ENCODE measurements at places on chromosomes 12 and 14.
A peak's percentile ranks its signal among the peaks of the same experiment; 100 is the strongest.

GRCh38 chr12:97609957-97610356 is 147.4 kb downstream of the RMST start:
- no peak for DNase-seq

GRCh38 chr12:103505371-103506236 is 9.8 kb upstream of the C12orf42 start:
- no peak for DNase-seq

DNA sequence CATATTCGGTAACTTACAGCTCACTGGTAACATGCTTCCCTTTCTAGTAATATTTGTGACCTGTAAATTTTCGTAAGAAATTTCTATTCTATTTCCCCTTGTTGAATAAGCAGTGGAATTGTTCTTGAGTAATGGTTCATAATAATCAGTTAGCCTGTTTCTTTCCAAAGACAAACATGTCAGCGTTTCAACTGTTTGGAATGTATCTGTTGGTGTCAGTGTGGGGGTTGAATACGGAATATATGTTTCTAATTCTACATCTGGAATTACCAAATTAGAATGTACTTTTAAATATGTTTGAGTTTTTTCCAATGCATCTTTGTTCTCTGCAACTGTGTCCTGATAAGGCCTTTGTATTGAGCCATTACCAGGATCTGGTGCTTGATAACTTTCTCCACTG is 2.0 kb downstream of the BBS10 start:
- no peak for DNase-seq

DNA sequence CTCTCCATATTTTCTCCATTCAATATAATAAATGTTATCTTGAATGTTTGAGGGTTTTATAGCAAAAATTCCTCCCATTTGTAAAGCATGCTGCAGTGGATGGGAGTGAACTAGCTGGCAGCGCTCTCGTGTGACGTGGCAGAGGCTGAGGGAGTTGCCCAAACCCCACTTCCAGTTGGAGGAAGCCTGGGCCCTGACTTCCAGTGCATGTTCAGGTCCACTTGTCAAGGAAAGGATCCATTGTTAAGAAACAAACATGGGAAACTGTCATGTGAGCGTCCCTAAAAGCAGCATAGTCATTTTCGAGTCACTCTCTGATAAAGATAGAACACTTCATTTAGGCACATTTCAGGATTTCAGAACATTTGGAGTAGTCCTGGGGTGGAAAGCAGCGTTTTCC is 116.6 kb downstream of the SLC25A47 start:
- no peak for DNase-seq

DNA sequence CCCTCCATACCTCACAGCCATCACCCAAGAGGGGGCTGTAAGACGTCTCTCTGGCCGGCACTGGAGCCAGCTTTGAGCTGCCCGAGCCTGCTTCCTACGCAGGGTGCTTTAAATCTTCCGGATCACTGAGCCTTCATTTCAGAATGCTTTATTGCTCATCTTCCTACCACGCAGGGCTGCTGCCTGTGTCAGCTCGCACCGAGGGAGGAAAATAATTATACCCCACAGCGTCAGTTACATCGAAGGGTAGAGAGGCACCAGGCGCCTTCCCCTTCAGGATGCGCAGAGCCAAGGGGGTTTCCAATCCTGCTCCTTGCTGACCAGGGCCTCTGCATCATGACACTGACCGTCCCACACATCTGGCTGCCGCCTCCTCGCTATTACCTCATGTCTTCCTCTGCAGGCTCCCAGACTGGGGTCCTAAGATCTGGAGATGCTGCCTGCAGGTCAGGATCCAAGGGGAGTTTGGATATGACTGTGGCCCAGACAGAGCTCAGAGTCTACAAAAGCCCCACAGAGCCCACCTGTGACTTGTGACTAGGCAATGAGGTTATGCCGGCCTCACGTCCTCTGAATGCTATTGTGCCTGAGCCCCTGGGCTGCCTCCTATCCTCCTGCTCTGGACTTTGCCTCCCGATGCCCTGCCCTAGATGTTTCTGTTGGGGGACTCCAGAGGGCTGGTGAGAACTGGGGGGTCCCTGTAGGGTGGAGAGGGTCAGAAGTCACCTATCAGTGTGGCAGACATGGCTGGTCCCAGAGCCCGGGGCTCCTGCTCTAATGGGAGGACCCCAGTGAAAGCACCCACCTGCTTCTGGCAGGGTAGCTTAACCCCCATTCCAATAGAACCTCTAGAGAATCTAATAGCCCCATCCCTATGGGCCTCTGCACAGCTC is 220.3 kb upstream of the RTL1 start:
- DNase-seq = peak; percentile 9

DNA sequence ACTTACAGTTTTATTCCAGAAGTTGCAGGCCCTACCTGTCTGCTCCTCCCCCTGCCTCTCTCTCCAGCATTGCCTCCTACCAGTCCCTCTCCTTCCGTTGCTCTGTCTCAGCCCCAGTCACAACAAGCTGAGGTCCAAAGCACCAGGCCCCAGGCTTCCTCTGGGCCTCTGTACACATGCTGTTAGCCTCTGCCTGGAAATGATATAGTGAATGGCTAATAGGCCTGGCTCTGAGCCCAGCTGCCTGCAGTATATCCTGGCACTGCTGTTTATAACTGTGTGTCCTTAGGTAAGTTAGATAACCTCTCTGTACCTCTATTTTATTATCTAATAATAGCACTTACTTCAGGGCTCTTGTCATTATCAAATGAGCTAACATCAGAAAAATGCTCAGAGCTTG is 114.9 kb upstream of the PWP1 start:
- DNase-seq = no peak

DNA sequence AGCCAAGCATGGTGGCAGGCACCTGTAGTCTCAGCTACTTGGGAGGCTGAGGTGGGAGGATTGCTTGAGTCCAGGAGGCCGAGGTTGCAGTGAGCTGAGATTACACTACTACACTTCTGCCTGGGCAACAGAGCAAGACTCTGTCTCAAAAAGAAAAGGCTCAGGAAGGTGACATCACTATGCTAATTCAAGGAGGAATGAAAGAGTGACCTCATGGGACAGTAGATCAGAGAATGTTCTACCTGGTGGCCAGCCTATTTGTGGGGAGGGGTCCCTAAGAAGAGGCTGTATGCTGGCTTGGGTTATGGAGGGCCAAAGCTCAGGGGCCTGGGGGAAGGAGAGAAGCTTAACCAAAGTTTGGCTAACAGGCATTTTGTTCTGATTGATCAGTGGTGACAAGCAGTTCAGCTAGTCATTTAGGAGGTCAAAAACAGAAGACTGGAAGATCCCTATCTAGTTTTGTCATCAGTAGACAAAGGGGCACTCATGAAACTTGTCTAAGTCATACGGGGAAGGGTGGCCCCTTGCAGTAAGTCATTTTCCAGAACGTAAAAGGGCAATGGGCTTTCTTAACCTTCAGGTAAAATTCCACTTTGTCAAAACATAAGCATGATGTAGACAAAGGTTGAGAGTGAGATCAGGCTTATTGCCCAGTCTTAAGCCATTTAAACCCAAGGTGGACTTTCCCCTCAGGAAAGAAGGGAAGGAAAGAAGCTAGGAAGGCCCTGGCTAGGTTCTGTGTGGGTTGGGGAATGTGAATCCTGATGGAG is 60.8 kb upstream of the EEA1 start:
- DNase-seq = no peak

DNA sequence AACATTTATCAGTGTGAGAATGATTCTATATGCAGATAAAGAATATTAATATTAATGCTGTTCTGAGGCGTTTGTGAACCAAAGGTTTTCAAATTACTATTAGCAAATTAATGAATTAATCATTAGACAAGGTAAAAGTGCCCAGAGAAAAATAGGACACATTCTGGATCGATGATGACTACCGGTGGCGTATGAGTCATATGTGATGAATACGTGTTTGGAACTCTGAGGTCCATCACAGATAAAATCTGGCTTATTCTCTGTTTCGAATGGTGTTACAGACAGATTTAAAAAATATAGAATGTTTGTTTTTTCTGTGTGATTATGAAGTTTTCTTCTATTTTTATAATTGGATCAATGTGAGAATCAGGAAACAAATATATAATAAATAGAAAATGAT is 79.2 kb upstream of the RTL1 start:
- no peak for DNase-seq
